ENCODE measurements at places on chromosomes 7 and 10.

- no peak for DNase-seq
These were observed 3.9 kb downstream of the MYL10 start for GRCh38 chr7:101625031-101625791.

DNA sequence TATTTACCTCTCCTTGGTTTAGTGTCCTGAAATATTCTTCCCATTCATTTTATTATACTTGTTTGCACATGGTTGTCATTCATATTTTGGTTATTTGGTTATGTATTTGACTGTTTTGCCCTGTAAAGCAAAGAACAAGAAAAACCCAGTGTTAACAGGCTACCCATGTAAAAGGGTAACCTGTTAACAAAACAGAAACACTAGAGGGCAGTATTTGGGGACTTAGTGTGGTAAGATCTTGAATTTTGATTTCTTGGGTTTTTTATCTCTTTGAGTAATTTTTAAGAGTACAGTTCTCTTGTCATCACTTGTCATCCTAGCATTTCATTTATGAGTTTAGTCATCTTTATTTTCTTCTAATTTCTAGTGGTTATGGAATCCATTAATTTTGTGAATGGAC, 51.3 kb downstream of the POLL start:
- DNase-seq, result no peak

GRCh38 chr7:93819699-93820098, 70.9 kb downstream of the TFPI2 start:
- DNase-seq, result no peak

DNA sequence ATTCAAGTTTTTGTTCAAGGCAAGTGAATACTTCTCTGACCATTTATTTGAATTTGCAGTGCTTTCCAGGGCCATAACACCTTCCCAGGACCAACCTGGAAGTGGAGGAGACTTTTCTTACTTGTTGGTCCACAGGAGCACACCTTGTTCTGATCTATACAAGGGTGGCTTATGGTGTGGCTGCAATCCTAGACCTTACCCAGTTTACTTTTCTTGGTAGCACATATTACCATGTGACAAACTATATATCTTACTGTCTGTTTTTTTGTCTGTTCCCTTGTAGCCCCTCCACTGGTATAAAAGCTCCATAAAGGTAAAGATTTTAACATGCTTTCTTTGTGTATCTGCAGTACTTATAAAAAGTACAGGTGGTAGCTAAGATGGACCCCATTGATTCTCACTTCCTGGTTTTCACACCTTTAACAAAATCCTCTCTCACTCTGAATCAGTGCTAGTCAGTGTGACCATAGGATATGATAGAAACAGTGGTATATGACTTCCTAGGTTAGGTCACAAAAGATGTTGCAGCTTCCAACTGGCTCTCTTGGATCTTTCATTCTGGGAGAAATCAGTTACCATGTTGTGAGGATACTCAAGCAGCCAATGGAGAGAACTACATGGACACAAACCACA, 5.6 kb upstream of the ASB4 start:
- DNase-seq, result no peak

GRCh38 chr7:84231157-84231556, 36.6 kb upstream of the SEMA3A start:
- no peak for DNase-seq

DNA sequence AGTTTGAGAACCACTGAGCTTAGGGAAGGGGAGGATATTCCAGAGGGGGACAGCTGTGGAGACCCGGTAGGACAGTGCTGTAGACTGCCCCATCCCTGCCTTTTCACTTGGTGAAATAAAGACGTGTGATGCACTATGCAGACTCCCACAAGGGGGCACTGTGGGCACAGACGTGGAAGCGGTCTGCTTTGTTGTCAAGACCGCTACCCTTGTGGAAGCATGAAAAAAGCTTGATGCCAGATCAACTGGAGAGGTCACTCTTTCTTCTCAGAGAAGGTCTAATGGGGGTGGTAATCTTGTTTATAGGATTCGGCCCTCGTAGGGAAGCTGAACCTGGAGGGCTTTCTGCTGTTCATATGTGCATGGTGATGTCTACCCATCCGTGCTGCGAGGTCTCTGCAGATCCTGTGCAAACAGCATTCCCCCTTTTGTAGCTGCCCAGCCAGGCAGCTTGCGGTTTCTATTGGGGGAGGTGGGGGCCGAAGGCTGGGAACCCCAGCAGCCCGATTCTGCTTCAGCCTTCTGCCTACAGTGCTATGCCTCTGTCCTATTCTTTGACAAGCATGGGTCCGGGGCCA, 13.7 kb downstream of the RPS24 start:
- peak; percentile 8 for DNase-seq

DNA sequence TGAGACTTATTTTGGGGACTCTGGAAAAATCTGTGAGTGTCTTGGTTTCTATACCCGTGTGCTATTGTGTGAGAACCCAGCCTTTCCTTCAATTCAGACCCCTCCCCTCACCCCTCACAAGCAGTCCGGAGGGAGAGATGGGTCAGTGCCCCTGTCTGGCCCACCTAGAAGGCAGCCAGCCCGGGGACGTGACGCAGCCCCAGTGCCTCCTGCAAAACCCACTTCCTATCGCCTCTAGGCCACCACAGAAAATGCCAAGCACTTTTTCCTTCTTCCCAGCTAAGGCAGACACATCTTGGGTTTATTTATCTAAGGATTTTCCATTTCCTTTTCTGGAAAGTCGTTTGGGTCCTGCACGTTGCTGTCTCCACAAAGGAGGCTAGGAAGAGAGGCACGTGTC, 11.6 kb upstream of the AQP1 start:
- DNase-seq, result no peak

- DNase-seq, result no peak
These were observed 188.8 kb upstream of the FOXP2 start for GRCh38 chr7:114225784-114226183.

DNA sequence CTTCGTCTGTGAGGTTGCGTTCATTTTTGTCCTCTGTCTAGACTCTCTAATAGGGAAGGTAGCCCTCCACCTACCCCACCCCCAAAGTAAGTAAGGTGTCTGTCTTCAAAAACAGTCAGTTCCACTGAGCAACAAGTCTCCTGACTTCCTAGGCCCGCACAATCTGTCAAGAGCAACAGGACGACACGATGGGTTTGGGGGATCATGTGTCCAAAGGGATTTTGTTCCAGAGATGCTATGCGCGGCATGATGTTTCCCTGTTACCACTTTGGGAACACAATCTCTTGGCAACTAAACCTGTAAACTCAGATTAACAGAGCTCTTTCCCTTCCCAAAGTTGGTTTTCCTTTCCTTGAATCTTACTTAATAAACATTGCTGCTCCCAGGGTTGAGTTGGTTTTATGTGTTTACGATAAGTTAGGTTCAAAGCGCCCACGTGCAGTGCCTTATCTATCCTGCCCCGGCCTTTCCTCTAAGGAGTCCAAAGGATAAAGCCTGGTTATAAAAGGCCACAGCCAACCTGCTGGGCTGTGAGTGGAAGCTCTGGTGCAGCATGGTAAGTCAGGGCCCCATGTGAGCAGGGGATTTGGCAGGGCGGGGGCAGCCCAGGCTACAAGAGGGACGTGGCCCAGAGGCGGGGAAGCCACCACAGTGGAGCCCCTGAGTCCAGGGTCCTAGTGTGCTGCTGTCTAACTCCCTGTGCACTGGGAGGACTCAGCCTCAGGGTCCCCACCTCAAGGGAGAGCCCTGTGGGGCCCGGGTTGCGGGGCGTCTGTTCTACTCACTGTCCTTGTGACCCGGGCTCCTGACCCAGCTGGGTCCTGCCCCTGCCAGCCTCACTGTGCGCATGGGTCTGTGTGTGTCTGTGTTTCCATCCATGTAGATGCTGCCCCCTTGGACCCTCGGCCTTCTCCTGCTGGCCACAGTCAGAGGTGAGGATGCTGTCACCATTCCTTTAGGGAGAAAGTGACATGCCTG, at the start of gene PNLIPRP2:
Gene PNLIPRP2 (plus strand): TSS at position 531 of the 978 bp plus-strand sequence.
- no peak for DNase-seq

DNA sequence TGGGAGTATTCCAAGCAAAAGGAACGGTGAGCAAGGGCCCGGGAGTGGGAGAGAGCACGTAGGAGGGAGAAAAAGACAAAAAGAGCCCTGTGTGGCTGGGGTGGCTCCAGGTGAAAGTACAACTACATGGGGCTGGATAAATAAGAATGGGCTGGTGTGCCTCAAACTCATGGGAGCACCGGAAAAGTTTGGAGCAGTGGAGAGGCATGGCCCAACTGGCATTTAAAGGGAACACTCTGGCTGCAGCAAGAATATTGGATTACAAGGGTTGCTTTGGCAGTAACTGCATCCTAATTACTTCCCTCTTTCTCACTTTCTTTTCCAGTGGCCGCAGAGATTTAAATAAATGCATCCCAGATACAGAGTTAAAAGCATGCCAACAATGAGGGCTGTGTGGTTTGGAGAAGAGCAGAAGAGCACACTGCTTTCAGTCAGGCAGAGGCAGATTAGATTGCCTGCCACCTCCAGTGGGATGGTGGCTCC, 39.1 kb upstream of the HERPUD2 start:
- DNase-seq, result no peak

GRCh38 chr7:25105911-25106310, 19.1 kb downstream of the CYCS start:
- no peak for DNase-seq

DNA sequence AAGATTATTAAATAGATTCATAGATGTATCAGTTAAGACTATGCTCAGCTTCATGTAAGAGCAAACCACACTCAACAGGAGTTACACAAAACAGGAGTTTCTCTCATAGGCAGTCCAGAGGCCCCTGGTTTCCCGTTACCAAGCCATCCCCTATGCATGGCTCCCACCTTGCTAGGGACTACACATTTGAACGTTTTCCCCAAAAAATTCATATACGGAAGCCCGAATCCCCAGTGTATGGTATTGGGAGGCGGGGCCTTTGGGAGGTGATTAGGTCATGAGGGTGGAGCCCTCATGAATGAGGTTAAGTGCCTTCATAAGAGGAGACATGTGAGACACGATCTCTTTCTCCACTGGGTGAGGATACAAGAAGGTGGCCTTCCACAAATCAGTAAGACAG, 29.1 kb downstream of the RSU1 start:
- DNase-seq, result no peak

DNA sequence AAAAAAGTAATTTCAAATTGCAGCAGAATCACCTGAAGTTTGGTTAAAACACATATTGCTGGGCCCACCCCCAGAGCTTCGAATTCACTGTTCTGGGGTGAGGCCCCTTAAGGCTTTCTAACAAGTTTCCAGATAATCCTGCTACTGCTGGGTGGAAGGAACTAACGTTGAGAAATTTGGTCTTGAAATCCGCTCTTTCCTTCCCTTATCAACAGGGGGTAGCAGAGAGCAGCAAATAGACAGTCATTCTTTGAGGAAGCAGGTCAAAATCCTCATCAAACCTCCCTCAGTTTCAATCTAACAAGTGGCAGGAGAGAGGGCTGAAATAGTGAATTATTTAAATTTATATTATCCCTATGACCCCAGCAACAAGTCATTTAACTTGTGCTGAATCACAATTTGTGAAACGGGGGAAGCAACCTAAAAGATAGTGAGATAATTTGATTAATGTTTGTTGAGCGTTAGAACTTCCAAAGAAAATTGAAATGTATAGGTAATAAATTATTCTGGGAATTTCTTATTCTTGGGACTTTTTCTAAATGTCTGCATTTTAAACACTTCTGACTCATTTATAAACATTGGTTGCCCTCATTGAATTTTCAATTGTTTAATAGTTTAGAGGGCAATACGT, 21.7 kb upstream of the MALSU1 start:
- DNase-seq, result no peak

DNA sequence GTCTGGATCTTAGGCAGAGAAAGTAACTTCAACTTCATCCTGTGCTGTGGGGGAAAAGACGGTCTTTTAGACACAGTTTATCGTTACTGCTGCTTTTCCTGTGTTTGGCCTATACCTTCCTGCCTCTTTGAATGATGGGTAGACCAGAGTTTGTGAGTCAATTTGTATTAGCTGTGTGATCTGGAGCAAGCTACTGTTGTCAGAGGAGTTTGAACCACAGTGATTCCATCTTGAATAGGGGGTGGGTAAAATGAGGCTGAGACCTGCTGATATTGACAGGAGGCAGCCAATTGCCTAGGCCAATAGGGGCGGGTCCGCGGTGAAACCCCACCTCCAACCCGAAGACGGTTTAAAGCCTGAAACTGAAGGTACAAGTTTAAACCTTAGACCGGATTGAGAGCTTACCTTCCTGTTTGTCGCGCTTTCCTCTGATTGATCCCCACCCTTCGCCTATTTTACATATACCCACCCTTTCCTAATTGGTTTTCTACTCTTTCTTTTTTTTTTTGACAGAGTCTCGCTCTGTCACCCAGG, 35.8 kb upstream of the EIF4H start:
- DNase-seq, result no peak

DNA sequence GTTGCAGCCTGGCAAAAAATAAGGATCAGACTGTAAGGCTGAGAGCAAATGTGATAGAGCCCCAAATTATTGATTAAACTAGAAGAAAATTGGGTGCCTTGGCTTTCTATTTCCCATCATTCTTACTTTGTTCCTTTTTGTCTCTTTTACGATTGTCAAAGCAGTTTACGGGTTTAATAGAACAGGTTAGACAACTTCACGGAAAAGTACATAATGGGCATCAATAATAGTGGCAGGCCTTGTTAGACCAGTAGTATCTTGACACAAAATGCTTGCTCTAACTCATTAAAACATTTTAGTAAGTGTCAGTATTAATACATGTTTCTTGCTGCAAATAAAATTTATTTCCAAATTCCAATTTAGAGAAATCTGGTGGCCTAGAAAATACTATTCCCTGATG, 14.5 kb upstream of the GGCT start:
- no peak for DNase-seq

DNA sequence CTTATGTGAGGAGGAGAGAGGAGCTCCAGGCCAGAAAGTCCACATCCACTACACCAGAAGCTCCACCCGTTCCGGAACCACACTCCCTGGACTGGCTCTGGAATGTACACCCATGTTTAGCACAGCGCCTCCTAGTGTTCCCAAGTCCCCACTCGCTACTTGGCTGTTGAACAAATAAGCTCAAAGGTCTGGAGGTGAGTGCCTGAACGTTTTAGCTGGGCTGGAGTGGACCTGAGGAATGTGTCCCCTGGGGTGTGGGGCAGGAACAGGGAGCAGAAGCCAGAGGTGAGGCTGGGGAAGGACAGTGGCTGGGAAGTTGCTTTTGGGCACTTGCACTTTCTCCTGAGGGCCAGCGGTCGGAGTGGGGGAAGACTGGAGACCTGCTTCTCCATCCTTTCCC, 164.1 kb upstream of the CDCA7L start:
- DNase-seq, result no peak

All from NK-92 treated with Interleukin-12 subunit alpha and Interleukin-12 subunit beta, amount 100 ng/mL, for 24 hours (cell line).